Breast epithelium (tissue), 4 donors: ENCODE measurements at places on chromosomes 1 and 21. TPM values are rescaled to one million over a fixed set of nuclear protein-coding genes. Genes with fewer than 3 reads are reported as not detected.

Gene LCE3E
- not detected for total RNA-seq

Gene MYBPH
- total RNA-seq, result not detected

Gene ALG14
- 1.6 TPM for total RNA-seq

Gene THAP3
- 28.2 TPM for total RNA-seq

Gene SRGAP2
- total RNA-seq, result 43.3 TPM

Gene DMRTA2
- total RNA-seq, result 0.16 TPM

Gene CD48
- 5.4 TPM for total RNA-seq

Gene CNR2
- total RNA-seq, result not detected

Gene ZYG11A
- 1.2 TPM for total RNA-seq

Gene U2AF1
- total RNA-seq, result 43.0 TPM

Gene C2CD2
- total RNA-seq, result 37.0 TPM

Gene SYDE2
- total RNA-seq, result 15.4 TPM

Gene PRRX1
- total RNA-seq, result 73.1 TPM

Gene OR2T35
- total RNA-seq, result not detected

Gene IGSF3
- 19.6 TPM for total RNA-seq

Gene S100A7
- total RNA-seq, result not detected

Gene RBM8A
- total RNA-seq, result 137 TPM

Gene SPRR2B
- not detected for total RNA-seq

Gene HSD3B2
- not detected for total RNA-seq

Gene F13B
- total RNA-seq, result not detected

Gene SH2D1B
- total RNA-seq, result not detected

Gene DDR2
- 47.2 TPM for total RNA-seq

Gene COL16A1
- 55.2 TPM for total RNA-seq

Gene CD5L
- not detected for total RNA-seq

Gene PRKAA2
- 2.4 TPM for total RNA-seq
